Small intestine (tissue), 16 donors: ENCODE measurements at places on chromosomes 11 and 22. TPM values are rescaled to one million over a fixed set of nuclear protein-coding genes. Genes with fewer than 3 reads are reported as not detected.

DNA sequence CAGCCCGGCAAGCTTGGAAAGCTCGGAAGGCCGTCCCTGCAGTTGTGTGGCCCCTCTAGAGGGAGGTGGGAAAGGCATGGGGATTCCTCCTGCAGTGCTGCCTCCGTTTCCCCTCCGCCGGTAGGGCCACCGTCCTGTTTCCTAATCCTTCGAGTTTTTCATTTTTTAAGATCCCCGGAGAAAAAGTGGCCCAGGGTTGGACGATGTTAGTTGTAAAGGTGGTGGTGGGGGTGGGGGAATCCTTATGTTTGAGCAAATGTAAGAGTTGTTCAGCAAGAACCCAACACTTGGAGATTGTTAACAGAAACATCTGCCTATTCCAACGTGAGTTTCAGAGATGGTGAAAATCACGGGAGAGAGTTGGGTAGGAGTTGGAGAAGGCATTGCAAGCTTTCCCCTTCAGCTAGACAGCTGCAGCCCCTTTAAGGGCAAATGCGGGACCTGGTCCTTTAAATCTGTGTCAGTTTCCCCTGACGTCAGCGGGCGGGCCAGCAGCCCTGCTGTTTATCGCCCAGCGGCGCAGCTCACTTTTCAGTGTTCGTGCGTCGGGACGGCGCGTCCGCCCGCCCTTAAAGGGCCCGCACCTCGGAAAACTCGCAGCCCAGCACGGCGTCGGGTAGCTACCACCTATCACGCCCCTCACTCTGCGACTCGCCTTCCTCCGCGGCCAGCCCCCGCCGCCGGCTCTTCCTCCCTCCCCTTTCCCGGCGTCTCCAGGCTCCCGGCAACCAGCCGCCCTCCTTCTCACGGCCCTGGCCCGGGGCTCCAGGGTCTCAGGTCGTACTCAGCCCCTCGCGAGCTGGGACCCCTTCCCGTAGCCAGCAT is at the start of gene SIDT2:
Gene SIDT2, plus strand, starts transcription at position 534 of the 825 bp plus-strand sequence. CDS start 521 bp downstream, outside the sequence.
- H3K4me3 ChIP-seq, result peak within 1 kb of the TSS; percentile 90
- peak within 1 kb of the TSS; percentile 90 for H3K27ac ChIP-seq
- H3K27me3 ChIP-seq, result no peaks in the 10 kb centered on the region

DNA sequence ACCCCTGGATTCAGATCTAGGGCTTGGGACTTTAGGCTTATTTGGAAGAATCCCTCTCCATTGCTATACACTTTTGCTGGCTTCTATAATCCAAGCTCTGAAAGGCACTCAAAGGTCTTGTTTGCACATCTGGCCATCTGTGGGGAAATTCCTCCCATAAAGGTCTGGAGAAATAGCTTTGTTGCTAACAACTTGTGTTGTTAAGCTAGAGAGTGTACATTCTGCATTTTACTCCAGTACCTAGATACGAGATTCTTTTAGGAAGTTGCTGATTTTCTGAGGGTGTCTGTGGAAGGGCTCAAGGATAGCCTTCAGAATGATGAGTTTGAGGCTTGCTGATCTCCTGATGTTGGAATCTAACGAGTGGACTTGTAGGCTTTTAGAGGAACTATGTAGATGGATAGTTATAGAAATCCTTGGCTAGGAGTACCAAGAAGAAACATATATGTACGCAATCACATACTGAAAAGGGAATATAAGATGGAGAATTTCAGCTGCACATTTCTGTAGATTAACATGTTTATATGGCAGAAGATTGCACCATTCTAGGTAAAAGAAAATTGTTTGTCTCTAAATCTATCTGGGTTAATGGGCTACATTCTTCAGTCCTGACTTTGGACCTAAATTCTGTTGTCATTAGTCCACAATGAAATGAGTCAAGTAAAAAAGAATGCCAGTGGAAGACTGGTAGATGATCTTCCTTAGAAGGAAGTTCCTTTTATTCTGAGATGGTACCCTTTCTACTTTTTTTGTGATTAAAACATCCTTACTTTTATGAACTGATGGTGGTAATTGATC is 51.0 kb downstream of the UBASH3B start:
- H3K36me3 ChIP-seq, result no peaks in the 10 kb centered on the region
- H3K27ac ChIP-seq, result no peak overlapping the region
- no peak overlapping the region for H3K4me3 ChIP-seq
- no peaks in the 10 kb centered on the region for H3K4me1 ChIP-seq

DNA sequence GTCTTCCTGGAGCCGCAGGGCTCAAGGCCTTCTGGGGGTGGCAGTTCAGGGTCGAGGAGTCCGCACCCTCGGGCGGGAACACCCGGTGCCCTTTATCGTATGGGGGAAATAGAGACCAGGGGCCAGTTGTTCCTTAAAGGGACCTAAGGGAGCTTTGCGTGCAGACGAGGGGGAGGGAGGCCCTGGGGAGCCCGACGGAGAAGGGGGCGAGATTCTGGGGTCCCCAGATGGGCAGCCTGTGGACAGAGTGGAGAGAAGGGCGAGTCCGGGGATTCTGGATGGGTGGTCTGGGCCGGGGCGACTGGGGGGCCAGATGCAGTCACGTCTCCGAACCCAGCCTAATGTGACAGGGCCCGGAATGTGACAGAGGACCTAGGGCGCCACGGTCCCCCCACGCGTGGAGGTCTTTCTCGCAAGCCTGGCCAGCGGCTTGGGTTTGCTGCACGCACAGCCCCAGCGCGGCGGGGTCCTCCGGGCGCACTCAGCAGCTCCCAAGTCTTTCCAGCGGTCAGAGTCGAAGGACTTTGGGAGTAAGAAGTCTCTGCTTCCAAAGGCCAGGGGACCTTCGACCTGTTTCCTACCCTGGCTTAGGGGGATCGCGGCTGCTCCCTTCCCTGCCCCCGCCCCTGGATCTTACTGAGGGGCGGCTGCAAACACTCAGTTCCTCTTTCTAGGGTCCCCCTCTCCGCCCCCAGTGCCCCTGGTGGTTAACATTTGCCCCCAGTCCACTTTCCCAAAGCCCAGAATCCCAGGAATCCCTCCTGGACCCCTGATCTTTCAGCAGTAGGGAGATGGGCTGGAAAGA is 547 bp downstream of the TUBA8 start:
- no peak overlapping the region for H3K27ac ChIP-seq
- H3K27me3 ChIP-seq, result peaks cover 22% of the 10 kb centered on the region
- no peak for DNase-seq
- H3K4me3 ChIP-seq, result no peak overlapping the region

GRCh38 chr22:24071686-24072085 is 60.6 kb downstream of the CABIN1 start:
- H3K27me3 ChIP-seq, result no peaks in the 10 kb centered on the region
- no peak overlapping the region for H3K27ac ChIP-seq
- DNase-seq, result no peak
- H3K4me1 ChIP-seq, result no peaks in the 10 kb centered on the region

GRCh38 chr22:38204784-38205183 is 3.0 kb downstream of the MAFF start:
- no peaks in the 10 kb centered on the region for H3K36me3 ChIP-seq
- H3K27ac ChIP-seq, result no peak overlapping the region
- no peak for DNase-seq
- no peaks in the 10 kb centered on the region for H3K27me3 ChIP-seq

DNA sequence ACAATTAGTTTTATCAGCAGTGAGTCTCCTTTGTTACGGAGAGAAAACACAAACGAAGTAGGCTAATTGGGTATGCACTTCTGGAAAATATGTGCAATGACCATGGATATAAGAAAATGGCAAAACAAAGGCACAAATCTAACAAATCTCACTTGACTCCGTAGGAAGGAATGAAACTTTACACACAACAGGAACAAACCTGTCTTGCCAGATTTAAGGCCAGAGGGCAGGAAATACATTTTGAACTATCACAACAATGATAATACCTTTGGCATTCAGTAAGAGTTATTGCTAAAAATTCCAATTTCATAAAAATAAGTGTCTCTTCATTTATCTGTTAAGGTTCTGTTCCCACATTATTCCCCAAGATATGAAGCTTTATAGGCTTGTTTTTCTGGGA is 36.6 kb downstream of the SLC25A17 start:
- peaks cover 2% of the 10 kb centered on the region for H3K36me3 ChIP-seq
- DNase-seq, result no peak
- no peaks in the 10 kb centered on the region for H3K4me1 ChIP-seq
- H3K27ac ChIP-seq, result no peak overlapping the region

- no peak for DNase-seq
- peaks cover 50% of the 10 kb centered on the region for H3K36me3 ChIP-seq
- no peak overlapping the region for H3K4me3 ChIP-seq
- H3K27ac ChIP-seq, result no peak overlapping the region
Measured at GRCh38 chr11:3119141-3119821, 45.8 kb downstream of the OSBPL5 start.

GRCh38 chr11:74091549-74091948 is 79.3 kb downstream of the C2CD3 start:
- H3K4me1 ChIP-seq, result no peaks in the 10 kb centered on the region
- H3K4me3 ChIP-seq, result no peak overlapping the region
- no peaks in the 10 kb centered on the region for H3K27me3 ChIP-seq
- no peak overlapping the region for H3K27ac ChIP-seq

DNA sequence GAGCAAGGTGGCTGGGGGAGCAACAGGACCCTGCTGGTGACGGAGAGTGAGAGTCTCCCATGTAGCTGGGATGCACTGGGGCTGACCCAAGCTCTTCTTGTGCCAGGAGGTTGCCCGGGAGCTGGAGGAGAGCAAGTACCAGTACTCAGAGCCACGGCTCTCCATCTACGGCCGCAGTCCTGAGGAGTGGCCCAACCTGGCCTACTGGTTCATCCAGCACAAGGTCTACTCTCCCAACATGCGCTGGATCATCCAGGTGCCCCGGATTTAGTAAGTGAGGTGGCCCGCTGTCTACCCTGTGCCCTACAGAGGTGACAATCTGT is 40.4 kb downstream of the AMPD3 start:
- no peak overlapping the region for H3K27ac ChIP-seq
- no peaks in the 10 kb centered on the region for H3K27me3 ChIP-seq
- H3K4me3 ChIP-seq, result no peak overlapping the region
- H3K4me1 ChIP-seq, result peaks cover 6% of the 10 kb centered on the region

PKNOX2 gene
- 2.5 TPM for polyA plus RNA-seq

ESAM gene
- 38.3 TPM for polyA plus RNA-seq
